Stimulated activated CD8-positive, alpha-beta memory T cell treated with anti-CD3 and anti-CD28 coated beads, Interleukin-15, amount 100 ng/mL, for 1 hour (primary cell): ENCODE measurements at places on chromosomes 7 and 10.

- DNase-seq: no peak
Measured at GRCh38 chr10:89242345-89242684, 9.3 kb downstream of the LIPA start.

DNA sequence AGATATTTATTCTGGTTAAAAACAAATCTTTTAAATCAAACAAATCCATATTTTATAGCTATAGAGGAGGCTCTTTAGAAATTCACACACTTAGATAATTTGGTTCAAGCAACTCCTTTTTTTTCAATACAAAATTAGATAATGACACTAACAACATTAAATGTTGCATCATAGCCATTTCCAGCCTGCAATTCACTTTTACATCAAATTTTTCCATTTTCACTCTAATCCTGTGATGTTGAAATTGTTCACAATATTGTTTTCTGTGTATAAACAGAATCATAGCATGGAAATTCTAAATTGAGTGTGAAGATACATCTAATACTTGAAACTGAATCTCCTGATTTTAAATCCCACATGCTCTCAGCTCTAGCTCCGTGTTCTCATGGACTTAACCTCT lies 482.6 kb downstream of the INHBA start:
- DNase-seq: no peak

DNA sequence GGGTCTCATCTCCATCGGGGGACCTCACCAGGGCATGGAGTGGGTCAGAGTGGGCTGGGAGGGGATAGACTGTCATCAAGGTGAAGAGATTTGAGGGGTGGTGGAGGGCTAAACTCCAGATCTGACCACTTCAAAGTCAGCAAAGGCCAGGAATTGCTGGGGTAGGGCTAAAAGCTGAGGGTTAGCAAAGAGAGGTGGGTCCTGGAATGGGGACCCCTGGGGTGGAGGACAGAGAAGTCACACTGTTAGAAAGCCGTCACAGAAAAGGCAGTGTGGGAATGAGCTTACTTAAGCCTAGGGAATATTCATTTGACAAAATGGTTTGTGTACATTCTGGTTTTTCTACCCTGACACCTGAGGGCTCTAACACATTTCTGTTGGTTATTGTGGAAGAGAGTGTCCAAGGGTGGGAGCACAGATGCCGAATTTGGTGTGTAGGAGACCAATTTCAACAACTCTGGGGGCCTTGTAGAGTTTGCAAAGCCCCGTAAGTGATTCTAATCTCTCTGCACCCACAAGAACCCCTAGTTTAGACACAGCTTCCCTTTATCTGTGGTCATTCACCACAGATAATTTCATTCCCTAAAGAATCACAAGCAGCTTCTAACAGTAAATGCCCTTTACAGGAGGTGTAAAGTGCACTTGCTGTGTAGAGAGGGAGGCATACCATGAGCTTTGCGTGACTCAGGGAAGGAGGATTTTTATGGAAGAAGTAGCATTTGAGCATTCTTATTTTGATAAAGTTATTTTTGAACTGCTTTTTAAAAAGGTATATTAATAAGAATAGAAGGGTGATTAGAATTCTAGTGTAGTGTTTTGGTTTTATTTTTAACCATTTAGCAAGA lies 6.4 kb downstream of the FBH1 start:
- DNase-seq: no peak

DNA sequence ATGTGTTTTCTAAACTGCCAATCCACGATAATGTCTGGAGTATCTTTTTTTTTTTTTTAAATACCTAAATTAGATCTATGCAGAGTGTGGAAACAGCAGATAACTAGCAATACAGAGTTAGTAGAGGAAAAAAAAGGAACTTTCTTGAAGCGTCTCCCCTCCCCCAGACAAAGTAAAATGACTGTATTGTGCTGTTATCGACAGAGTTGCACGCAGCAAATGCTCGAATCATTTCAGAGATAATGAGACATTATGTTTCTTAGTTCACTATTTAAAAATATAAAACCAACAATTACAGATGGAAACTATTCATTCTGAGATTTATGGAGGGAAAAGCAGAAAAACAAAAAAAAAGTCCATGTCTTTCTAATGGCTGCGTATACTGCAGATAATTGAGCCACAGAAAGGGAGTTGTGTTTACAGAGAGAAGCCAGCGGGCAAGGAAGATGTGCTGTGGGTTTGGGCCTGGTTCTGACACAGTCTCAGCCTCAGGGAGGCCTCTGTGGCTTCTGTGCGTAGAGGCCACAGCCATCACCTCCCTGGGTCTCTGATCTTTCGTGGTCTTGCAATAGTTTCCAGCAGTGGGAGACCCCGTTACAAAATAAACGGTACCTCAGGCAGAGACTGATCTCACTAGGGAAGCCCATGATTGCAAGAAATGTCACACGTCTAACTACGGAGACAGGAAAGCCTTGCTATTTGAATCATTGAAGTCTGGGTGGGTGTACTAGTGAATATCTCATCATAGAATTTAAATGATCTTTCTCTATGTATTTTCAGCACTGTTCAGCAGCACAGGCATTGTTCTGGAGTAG lies 19.1 kb upstream of the KLF6 start:
- DNase-seq: no peak

- DNase-seq: no peak
Measured at GRCh38 chr10:73117976-73118743, 7.9 kb downstream of the NUDT13 start.

GRCh38 chr7:50557099-50557498 lies 8.1 kb downstream of the DDC start:
- no peak for DNase-seq

GRCh38 chr10:98357194-98357822 lies 57.7 kb downstream of the PYROXD2 start:
- DNase-seq: no peak

DNA sequence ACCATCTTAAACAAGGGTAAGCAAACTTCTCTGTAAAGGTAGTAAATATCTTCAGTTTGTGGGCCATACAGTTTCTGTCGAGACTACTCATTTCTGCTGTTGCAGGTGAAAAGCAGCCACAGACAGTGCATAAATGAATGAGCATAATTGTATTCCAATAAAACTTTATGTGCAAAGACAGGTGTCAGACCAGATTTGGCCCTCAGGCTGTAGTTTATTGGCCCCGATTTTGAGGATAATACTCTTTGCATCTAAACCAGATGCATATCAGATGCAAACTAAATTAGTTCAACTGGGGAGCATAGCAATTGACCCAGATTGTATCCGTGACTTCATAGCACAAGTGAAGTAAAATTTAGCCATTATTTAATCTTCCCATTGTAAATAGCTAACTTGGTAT lies 70.0 kb downstream of the SNX10 start:
- DNase-seq: no peak

GRCh38 chr7:152108359-152108758 lies 82.9 kb downstream of the GALNT11 start:
- DNase-seq: no peak

GRCh38 chr10:132036887-132037675 lies 28.7 kb upstream of the JAKMIP3 start:
- no peak for DNase-seq
